ENCODE measurements at places on chromosomes 7 and 10.

DNA sequence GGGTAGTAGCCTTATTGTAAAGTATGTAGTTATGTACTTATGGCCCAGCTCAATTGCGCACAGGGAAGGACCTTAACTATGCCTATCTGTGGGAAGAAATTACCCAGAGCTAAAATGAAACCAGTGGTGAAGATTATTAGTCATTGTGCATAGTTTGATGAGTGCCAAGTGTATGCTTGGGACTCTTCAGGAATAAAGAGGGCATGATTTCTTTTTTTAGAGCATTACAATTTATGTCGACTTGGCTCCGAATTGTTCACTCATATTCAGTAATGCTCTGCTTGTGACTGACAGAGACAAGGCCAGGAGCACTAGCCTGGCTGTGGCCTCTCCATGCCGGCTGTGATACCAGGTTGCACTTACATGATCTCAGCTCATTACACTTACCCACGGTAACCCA lies 269.5 kb downstream of the TRIL start:
- DNase-seq: no peak

GRCh38 chr10:5512881-5513612 lies 11.7 kb upstream of the CALML3 start:
- no peak for DNase-seq

DNA sequence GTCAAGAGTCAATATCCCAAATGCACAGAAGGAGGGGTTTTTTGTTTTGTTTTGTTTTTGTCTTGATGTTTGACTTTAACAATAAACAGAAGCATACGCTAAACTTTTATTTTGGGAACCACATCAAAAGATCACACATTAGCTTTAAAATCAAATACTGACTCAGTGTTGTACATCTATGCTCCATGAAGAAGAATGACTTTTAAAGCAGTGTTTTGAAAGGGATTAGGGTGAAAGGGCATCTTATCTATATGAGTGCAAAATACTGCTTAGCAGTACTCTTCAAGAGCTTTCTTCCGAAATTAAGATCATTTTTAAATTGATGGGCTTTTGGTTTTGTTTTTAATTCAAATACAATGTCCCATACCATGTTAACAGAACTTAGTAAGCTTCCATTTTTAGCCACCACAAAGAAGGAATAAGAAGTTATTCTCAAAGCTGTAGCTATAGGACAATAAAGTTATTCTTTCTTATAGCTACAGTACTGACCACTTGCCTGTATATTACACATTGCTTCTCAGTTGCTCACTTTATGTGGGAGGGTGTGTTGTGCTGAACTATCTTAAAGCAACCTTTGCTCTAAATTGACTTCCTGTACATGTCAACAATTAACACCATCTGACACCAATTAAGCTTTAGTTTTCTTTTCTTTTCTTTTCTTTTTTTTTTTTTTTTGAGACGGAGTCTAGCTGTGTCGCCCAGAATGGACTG lies 144.3 kb upstream of the KAT6B start:
- DNase-seq: no peak

DNA sequence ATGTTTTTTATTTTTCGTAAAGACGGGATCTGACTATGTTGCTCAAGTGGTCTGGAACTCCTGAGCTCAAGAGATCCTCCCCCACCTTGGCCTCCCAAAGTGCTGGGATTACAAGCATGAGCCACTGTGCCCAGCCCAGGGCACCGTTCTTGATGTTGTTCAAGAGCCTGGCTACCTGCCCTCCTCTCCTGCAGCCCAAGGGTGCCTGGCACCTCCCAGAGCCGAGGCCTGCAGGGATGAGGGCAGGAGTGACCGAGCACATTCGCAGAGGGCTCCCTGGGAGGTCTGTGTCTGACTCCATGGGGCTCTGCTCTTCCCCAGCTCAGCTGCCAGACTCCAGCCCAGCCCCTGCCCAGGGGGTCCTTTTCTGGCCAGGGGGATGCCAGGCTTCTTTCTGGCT lies 15.4 kb downstream of the SH2B2 start:
- DNase-seq: no peak

DNA sequence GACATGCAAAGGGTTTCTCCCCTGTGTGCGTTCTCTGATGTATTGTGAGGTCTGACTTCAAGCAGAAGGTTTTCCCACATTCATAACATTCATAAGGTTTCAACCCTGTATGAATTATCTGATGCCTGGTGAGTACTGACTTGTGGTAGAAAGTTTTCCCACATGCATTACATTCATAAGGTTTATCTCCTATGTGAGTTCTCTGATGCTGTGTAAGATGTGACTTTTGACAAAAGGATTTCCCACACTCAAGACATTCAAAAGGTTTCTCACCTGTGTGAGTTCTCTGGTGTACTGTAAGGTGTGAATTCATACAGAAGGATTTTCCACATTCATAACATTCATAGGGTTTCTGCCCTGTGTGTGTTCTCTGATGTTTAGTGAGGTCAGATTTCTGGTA lies 45.1 kb downstream of the ZNF33B start:
- no peak for DNase-seq

GRCh38 chr7:13904689-13905088 lies 84.8 kb downstream of the ETV1 start:
- DNase-seq: no peak

DNA sequence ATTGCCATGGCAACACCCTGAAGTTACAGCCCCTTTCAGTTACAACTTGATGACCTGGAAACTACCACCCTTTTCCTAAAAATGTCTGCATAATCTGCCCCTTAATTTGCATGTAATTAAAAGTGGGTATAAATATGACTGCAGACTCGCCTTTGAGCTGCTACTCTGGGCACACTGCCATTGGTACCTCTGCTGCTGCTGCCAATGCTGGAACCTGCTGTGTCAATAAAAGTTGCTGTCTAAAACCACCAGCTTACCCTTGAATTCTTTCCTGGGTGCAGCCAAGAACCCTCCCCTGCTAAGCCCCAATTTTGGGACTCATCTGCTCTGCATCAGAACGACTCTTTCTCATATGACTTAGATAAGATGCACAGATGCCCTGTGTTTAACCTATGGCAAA lies 10.2 kb upstream of the FRA10AC1 start:
- DNase-seq: no peak

DNA sequence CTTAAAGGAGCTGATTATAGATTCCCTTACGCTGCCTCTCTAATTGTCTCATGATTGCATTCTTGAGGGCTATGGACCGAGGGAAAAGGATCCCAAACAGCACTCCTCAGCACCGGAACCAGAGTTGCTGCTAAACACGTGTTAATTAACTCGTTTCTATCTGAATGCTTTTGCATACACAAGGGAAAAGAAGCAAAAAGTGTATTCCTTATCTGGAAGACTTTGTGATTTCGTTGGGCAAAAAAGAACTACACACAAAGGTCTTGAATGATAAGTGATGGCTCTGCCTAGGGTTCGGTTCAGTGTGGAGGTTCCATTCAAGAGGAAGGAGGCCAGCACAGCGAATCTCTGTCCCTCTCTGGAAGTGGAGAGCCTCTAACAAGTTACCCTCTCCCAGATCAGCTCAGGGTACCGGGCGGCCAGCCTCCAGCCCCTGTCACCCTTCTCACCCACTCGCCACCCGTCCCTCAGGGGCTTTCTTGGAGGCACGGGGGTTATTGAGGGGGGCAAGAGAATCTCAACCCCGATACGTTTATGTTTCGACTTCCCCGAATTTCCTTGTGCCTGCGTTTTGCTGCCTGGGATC lies 515 bp upstream of the SLC4A2 start:
- no peak for DNase-seq

GRCh38 chr10:71966046-71967004 lies 2.1 kb downstream of the CHST3 start:
- DNase-seq: no peak

GRCh38 chr10:50536617-50537240 lies 87.0 kb downstream of the SGMS1 start:
- no peak for DNase-seq

DNA sequence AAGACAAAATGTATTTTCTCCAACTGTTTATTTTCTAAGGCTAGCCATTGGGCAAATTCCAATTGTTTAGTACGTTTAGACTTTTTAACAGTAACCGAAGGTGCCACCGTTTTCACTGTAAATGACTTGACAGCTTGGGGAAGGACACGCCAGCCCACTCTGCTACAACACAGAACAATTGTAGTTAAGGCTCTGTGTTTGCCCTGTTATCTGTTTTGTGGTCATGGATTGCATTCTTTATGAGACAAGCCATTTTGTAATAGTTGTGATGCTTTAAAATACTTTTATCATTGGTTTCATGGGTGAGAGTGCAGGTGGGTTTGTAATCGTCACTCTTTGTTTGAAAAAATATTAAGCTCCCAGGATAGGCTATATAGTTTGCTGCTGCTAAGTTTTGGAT lies 6.6 kb upstream of the PITRM1 start:
- DNase-seq: peak; percentile 19

DNA sequence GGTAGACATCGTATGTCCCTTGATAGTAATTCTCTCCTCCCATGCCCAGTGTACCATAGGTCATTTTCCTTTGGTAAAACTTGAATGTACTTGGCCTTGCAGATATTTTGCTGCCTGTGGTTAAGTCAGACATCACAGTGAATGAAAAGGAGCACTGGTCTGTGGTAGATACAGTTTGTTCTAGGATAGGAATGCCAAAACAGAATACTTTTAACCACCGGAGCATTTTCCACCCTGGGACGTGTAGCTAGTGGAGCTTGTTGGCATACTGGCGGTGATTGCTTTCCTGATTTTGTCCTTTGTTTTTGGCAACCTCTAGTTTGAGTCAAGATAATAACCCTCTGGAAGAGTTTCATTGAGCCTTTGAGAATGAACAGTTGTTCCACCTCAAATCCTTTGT lies 92.0 kb upstream of the BMPER start:
- DNase-seq: no peak

- DNase-seq: no peak
These were observed 3.4 kb downstream of the TWIST1 start for GRCh38 chr7:19113855-19114550.

DNA sequence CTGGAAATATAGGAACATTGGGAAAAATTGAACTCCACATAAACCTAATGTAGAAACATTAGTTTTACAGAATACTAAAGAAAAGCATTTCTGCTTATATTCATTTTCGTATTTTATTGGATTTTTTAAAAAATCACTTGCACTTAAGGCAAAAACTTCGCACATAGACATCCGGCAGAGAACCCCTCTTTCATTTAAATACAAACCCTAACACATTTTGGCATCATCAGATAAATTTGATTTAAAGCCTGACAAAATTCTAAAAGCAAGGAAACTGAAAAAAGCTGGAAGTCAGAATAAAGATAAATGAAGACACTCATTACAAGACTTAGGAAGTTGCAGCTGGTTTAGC lies 396 bp upstream of the EXOC4 start:
- no peak for DNase-seq

- DNase-seq: no peak
These were observed 584.4 kb downstream of the INHBA start for GRCh38 chr7:41118486-41118885.

DNA sequence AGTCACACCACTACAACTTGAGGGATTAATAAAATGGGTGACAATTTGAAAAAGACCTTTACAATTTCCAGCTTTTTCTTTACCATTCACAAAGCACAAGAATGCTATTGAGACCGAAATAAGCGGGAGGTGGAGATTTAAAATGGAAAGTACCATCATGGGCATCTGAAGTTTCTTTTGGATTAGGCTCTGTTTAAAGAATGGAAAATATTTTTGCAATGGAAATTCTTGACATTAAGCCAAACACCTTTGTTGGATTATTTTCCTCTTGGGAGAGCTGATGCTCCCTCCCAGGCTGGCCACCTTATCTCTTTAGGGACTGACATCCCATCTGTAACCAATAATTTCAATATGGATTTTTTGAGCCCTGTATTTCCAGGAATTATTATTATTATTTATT lies 62.5 kb downstream of the BPGM start:
- no peak for DNase-seq

- DNase-seq: no peak
These were observed 18.0 kb upstream of the SFMBT2 start for GRCh38 chr10:7428673-7429350.

DNA sequence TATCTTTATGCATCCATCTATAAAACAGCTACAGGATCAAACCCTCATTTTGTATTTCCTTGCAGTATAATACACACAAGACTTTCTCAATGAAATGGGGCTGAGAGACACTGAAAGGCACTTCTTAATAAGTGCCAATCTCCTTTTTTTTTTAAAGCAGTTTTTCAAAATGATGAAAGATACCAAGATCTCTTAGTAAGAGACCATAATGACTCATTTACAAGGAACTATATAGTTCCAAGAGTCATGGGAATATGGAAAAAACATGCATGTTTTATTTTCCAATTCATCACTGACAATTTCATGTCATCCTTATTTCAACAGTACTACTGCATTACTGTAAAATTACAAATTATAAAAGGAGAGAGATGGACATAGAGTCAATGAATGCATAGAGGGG lies 973.7 kb downstream of the GATA3 start:
- no peak for DNase-seq

DNA sequence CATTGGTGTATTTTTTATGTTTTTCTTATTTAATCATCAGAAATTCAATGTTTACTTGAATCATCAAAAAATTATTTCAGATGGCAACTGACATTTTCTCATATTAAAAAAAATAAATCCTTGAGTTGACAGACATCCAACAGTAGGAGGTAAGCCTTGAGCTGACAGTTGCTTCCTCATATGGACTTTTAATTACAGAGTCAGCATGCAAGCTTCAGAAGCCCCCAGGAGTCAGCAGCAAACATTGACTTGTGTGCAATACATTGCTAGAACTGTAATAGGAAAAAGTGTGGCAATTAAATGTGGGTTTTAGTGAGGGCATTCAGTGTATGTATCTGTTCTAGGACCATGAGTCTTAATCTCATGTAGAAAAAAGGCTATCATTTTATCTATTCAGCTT lies 62.4 kb upstream of the TAS2R16 start:
- DNase-seq: no peak

- no peak for DNase-seq
These were observed 48.8 kb downstream of the DNAJC1 start for GRCh38 chr10:21954690-21955089.

- DNase-seq: no peak
These were observed 83.5 kb downstream of the RELN start for GRCh38 chr7:103905997-103906396.

GRCh38 chr10:126387931-126388911 lies at the start of gene ADAM12:
ADAM12 (minus strand) TSS chr10:126388477; CDS start chr10:126388145, 332 bp downstream.
- no peak for DNase-seq

DNA sequence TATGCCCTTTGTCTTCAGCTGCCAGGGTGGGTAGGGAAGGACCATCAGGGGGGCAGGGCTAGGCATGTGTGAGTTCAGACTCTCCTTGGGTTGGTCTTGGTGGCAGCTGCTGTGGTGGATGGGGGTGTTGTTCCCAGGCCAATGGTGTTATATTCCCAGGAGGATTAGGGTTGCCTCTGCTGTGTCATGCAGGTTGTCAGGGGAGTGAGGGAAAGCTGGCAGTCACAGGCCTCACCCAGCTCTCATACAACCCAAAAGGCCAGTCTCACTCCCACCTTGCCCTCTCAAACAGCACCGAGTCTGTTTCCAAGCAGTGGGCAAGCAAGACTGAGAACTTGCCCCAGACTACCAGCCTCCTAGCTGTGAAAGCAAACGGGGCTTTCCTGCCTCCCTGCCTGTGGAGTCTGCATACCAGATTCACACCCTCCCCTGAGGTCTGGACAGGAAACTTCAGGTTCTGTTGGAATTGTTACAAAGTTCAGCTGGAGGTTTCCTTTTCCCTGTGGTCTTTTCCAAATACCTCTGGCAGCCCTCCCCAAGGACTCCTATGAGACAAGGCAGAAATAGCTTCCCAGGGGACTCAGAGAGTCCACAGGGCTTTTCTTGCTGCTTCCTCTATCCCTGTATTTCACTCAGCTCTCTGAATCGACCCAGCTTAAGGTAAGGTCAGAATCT lies 1.4 kb downstream of the HYAL4 start:
- DNase-seq: no peak

Data from activated CD8-positive, alpha-beta memory T cell treated with anti-CD3 and anti-CD28 coated beads for 24 hours (primary cell).